ENCODE measurements at places on chromosomes 1 and 21.
A peak's percentile ranks its signal among the peaks of the same experiment; 100 is the strongest.

- no peaks in the 10 kb centered on the region for H3K27me3 ChIP-seq
- H3K4me1 ChIP-seq = peaks cover 8% of the 10 kb centered on the region
- H3K27ac ChIP-seq = peak overlapping the region; percentile 53
- no peaks in the 10 kb centered on the region for H3K36me3 ChIP-seq
- DNase-seq = no peak
Measured at GRCh38 chr1:43436371-43436770, 17.4 kb downstream of the HYI start.

DNA sequence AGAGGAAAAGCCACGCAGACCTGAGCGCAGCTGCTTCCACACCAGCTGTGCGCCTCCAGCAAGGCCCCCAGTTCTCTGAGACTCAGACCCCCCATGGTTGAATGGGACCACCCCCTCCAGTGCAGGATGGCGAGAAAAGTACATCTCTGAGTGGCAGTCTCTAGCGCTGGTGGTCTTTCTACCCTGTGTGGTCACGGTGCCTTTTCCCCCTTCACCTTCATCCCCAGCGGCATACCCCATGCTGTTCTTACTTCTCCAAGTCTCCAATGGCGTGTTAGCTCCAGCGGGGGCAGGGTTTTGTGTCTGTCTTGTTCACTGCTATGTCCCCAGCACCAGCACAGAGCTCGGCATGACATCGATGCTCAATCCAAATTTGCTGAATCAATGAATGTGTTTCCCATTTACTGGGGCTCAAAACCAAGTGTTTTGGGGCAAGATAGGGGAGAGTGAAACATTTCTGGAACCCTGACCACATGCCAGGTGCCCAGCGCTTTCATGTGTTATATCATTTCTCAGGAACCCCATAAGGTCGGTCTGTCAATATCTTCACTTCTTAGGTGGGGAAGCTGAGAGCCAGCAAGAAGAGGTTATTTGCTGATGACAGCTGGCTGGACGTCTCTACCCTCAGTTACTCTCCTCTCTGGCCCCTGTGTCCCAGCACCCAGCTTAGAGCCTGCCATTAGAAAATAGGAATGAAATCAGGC, 959 bp upstream of the SDC3 start:
- H3K4me1 ChIP-seq = peaks cover 42% of the 10 kb centered on the region
- H3K36me3 ChIP-seq = no peaks in the 10 kb centered on the region
- no peak for DNase-seq

DNA sequence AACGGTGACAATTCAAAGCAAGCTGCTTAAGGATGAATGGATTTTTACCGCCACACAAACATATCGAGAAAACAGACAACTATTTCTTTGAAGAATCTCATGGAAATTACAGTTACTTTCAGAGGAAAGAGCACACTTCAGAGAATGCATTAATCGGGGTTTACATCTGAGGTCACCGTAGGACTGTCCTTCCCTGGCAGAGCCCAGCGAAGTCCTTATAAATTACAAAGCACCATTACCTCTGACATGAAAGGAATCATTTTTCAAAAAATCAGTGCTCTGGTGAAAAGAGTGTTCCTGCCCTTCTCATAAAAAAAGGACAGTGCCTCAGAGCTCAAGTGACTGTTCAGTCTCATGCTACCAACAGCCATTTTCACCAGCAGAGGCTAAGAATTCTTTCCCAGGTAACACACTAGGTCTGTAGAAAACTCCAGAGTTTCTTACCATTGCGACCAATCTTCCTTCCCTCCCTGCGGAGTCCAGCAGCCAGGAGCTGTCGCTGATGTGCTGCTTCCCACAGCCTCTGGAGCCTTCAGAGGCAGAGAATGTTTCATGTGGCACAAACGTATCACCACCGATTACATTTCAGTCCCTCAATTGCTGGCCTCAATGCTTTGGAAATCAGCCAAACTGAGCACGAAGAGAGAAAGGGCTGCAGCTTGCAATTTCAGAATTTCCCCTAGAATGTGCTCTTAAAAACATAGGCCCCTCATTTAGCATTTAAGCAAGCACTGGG, 75.4 kb downstream of the PLD5 start:
- H3K4me3 ChIP-seq = no peak overlapping the region
- H3K4me1 ChIP-seq = no peaks in the 10 kb centered on the region
- H3K27ac ChIP-seq = no peak overlapping the region
- no peak for DNase-seq
- no peaks in the 10 kb centered on the region for H3K27me3 ChIP-seq
- no peaks in the 10 kb centered on the region for H3K36me3 ChIP-seq

DNA sequence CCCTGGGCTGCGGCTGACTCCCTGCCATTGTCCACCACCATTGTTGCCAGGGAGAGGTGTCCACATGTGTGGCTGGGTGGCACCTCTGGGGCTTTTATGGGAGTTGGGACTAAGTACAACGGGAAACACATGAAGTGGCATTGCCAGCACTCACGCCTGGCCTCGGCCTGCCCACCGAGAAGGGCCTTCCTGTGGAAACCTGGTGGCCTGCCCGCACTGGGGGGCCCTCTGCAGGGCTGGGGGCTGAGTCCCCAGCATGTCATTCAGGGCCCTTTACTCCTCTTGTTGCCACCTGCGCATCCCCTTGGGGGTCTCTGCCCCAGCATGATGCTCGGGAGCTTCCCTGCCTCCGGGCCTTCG, 35.5 kb upstream of the RUNX3 start:
- peak overlapping the region; percentile 7 for H3K27ac ChIP-seq
- no peaks in the 10 kb centered on the region for H3K4me1 ChIP-seq
- no peak overlapping the region for H3K4me3 ChIP-seq
- H3K36me3 ChIP-seq = no peaks in the 10 kb centered on the region

DNA sequence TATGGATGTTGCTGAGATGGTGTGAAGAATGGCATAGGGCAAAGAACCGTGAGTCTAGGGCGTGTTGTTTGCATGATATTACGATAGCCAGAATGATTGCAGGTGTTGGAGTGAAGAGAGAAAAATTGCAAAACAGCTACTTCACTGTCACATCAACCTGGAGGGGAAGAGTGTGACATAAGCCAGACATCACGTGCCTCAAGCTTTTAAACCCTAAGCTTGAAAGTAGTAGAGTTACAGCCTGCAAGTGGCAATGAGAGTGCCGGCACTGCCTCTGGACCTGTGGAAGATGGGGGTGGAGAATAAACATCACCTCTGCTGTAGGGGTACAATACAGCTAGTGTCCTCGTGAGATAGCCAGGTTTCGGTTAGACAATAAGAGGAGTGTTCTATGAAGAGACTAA, 11.1 kb downstream of the EEIG2 start:
- no peak for DNase-seq
- peaks cover 8% of the 10 kb centered on the region for H3K4me1 ChIP-seq
- no peak overlapping the region for H3K4me3 ChIP-seq
- no peaks in the 10 kb centered on the region for H3K36me3 ChIP-seq

- H3K36me3 ChIP-seq = no peaks in the 10 kb centered on the region
- no peaks in the 10 kb centered on the region for H3K27me3 ChIP-seq
- H3K4me3 ChIP-seq = no peak overlapping the region
- no peak overlapping the region for H3K27ac ChIP-seq
Measured at GRCh38 chr21:34100337-34100736, 27.0 kb downstream of the MRPS6 start.

- H3K27ac ChIP-seq = no peak overlapping the region
- no peaks in the 10 kb centered on the region for H3K36me3 ChIP-seq
- no peak for DNase-seq
- no peak overlapping the region for H3K4me3 ChIP-seq
Measured at GRCh38 chr1:181169281-181169865, 80.9 kb downstream of the IER5 start.

DNA sequence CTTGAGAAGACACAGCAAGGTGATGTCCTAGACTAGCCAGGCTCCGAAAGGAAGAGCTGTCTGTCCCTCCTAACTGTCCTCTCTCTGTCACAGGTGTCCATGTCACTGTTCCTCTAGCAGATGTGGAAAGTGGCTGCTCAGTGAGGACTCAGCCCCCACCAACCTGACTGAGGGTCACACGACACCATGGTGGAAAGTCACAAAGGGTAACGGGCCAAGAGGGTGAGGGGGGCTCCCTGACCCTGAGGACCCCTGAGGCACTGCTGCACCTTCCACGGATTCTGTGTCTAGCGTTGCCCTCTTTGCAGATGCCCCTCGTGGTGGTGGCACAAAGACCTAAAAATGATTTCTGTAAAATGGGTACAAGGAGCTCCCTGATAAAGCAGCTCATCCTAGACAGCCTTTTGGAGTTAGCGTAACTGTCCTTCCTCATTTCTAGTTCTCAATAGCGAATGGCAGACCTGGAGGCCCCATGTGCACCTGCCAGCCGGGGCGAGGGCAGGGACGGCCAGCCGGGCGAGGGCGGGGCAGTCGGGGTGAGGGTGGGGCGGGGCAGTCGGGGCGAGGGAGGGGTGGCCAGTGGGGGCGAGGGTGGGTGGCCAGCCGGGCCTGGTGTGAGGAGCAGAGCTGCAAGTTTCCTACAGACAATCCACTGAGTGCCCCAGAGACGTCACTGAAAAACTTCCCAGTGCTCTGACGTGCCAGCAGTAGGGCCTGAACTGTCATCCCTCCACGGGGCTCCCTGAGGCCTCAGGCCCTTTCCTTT, 23.4 kb downstream of the POFUT2 start:
- no peaks in the 10 kb centered on the region for H3K36me3 ChIP-seq
- no peak overlapping the region for H3K27ac ChIP-seq
- no peak overlapping the region for H3K4me3 ChIP-seq
- peak; percentile 81 for DNase-seq
- H3K27me3 ChIP-seq = no peaks in the 10 kb centered on the region

- no peak overlapping the region for H3K4me3 ChIP-seq
- H3K36me3 ChIP-seq = no peaks in the 10 kb centered on the region
- H3K4me1 ChIP-seq = peaks cover 32% of the 10 kb centered on the region
- no peak for DNase-seq
- H3K27ac ChIP-seq = peak overlapping the region; percentile 82
- no peaks in the 10 kb centered on the region for H3K27me3 ChIP-seq
Measured at GRCh38 chr1:9890224-9890731, 19.8 kb downstream of the CTNNBIP1 start.

DNA sequence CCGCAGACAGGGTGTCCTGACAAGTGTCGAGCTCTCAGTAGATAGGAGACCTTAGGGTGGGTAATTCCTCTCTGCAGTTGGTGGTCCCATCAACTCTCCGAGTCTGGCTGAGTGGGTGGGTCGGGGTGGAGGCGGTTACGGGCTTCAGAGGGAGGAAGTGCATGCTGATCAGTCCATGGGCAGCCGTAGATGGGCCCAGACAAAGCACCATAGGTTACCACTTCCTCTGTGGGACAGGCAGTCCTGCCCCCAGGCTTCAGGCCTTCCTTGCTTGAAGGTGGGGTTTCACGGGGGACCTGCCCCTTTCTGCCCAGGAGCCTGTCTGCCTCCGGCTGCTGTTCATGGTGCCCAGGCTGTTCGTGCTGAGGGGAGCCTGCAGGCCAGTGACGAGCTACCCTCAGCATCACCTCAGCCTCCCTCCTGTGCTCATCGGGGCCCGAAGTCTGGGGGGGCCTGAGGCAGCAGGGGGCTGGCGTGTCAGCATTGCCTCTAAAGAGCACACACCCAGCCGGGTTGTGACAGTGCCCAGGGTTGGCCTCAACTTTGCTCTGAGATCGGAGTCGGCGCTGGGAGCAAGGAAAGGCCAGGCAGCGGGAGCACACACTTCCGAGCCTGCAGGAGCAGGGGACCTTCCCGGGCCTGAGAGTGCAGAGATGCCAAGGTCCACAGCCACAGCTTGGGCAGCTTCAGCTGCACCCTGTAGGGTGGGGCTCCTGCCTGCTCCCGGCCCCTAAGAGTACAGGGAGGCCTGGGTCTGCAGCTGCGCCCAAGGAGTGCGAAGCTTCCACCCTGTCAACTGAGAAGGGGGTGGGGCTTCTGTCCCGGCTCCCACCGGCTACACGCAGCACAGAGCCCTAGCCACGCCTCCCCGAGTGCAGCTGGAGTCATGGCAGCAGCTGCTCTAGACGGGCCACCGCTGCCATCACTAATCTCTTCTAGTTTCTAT, 225.4 kb upstream of the NRIP1 start:
- H3K4me1 ChIP-seq = peaks cover 7% of the 10 kb centered on the region
- H3K27ac ChIP-seq = no peak overlapping the region
- no peaks in the 10 kb centered on the region for H3K36me3 ChIP-seq
- no peaks in the 10 kb centered on the region for H3K27me3 ChIP-seq
- H3K4me3 ChIP-seq = no peak overlapping the region
- no peak for DNase-seq

GRCh38 chr1:174743654-174744561, 255.8 kb upstream of the CACYBP start:
- H3K4me3 ChIP-seq = no peak overlapping the region
- H3K4me1 ChIP-seq = no peaks in the 10 kb centered on the region
- H3K36me3 ChIP-seq = no peaks in the 10 kb centered on the region
- no peak overlapping the region for H3K27ac ChIP-seq

- no peak overlapping the region for H3K27ac ChIP-seq
- no peak for DNase-seq
- no peaks in the 10 kb centered on the region for H3K27me3 ChIP-seq
- no peak overlapping the region for H3K4me3 ChIP-seq
- H3K36me3 ChIP-seq = no peaks in the 10 kb centered on the region
Measured at GRCh38 chr1:162252214-162252613, 124.4 kb downstream of the SPATA46 start.

GRCh38 chr21:38170283-38170682, 86.5 kb upstream of the KCNJ15 start:
- H3K36me3 ChIP-seq = no peaks in the 10 kb centered on the region
- H3K4me3 ChIP-seq = no peak overlapping the region
- DNase-seq = no peak
- no peak overlapping the region for H3K27ac ChIP-seq
- no peaks in the 10 kb centered on the region for H3K4me1 ChIP-seq
- H3K27me3 ChIP-seq = no peaks in the 10 kb centered on the region

DNA sequence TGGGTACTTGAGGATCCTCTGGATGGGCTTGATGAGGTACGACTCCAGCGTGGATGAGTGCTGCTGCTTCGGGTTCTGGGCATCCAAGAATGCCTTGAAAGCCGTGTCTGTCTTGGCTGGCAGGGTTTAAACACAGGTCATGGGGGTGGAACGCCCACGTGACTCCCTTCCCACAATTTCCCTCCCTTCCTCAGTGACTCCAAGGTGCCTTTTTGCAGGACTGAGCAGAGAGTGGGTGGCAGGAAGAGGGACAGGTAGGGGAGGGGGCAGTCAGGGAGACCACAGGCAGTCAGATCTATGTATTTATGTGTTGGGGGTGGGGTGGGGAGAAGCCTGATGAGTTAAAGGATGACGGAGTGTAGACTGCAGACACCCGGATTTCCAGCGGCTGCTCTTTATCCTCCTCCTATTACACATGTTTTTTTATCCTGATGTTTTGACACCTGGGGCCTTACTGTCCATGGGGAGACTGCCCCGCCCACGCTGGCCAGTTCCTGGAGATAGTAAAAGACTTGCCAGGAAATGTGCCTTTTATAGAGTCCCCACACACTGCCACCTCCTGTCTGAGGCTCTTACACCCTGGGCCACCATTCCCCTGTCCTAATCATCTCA, 103.2 kb upstream of the KRTAP19-8 start:
- H3K4me3 ChIP-seq = no peak overlapping the region
- no peak overlapping the region for H3K27ac ChIP-seq
- H3K27me3 ChIP-seq = no peaks in the 10 kb centered on the region
- H3K36me3 ChIP-seq = no peaks in the 10 kb centered on the region
